ENCODE measurements at places on chromosomes 1 and 21.

- no peak for DNase-seq
Observed at GRCh38 chr1:60699325-60699724, 383.0 kb upstream of the NFIA start.

- no peak for DNase-seq
Observed at GRCh38 chr1:240464099-240464498, 147.9 kb downstream of the GREM2 start.

GRCh38 chr1:19454265-19455146 is 30.8 kb downstream of the CAPZB start:
- DNase-seq, result no peak

DNA sequence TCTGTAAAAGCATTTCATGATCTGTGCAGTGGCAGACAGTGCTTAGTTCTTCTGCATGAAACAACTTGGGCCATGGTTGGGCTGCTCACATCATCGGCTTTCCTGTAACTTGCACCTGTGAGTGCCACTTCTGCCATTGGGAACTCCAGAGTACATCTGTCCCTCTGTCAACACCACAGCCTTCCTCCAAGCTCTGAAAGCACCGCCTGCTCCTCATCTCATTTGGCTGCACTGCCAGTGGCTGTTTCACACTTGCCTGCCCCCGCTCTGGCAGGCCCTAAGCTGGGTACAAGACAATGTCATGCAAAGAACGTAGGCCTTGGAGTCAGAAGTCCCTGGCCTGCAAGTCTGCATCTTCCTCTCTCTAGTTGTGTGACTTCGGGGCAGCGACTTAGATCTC is 46.4 kb downstream of the DDX20 start:
- DNase-seq, result no peak

DNA sequence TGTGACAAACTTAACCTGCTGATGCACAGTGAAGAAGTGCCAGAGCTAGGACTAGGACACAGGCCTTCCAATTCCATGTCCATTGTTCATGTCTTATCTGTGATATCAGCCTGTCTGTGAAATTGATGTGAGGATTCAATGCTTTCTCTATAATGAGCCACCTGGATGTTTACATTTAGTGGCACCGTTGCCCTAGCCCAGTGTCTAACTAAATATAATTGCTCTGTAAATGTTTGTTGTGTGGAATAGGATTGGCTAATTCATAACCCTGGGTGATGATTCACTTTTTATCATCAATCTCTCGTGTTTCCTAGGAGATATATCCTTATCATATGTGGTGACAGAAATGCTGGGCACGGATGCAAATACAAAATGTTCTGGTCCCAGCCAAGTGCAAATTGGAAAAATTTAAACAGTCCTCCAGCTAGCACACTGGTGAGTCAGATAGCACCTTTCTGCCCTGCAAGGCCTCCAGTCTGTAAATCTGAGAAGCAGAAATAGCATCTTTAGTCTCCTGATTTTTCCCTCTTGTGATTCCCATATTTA is 46.9 kb upstream of the GNG12 start:
- no peak for DNase-seq

GRCh38 chr1:228175316-228176023 is 9.9 kb downstream of the IBA57 start:
- no peak for DNase-seq

DNA sequence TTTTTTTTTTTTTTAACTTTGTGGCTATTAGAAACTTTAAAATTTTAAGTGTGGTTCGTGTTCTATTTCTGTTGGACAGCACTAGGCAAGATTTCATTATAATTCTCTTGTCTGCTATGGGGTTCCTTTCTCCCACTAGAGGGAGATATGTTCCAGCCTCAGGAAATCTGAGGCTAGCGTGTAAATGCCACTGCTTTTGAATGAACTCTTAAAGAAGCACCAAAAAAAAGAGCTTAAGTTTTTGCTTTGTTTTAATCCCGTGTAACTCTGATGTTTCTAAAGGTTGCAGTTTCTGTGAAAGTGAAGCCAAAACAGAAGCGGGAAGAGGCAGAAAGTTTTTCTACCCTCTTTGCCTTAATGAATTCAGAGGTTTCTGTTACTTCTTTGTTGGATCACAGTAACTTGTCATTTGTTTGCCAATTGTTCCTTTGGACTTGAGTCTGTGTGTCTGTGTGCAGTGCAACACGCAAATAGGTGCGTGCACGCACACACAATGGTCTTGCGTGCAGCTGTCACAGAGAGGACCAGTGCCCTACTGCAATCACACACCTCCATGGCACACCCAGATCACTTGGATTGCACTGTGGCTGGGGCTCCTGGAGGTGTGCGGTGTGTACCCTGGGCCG is 32.3 kb downstream of the HHAT start:
- DNase-seq, result no peak

DNA sequence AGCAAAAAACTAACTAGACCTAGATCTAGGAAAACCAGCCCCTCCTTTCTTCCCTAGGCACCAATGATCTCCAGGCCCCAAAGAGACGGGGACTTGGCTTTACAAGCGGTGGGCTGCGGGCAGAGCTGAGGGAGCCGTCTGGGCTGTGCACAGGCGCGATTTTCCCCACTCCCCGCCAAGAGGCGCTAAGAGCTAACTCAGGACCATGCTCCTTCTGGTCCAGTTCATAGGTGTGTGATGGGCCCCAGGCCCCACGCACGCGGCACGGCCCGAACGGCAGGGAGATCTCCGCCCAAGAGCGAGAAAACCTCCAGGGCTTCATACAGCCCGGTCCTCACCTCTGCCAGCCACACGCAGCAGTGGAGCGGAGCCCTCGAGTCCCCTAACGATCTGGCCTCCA is 7.5 kb upstream of the GPR153 start:
- DNase-seq, result no peak

- no peak for DNase-seq
Observed at GRCh38 chr1:200917291-200917817, 22.7 kb downstream of the INAVA start.

- no peak for DNase-seq
Observed at GRCh38 chr1:172726740-172727139, 67.8 kb downstream of the FASLG start.

DNA sequence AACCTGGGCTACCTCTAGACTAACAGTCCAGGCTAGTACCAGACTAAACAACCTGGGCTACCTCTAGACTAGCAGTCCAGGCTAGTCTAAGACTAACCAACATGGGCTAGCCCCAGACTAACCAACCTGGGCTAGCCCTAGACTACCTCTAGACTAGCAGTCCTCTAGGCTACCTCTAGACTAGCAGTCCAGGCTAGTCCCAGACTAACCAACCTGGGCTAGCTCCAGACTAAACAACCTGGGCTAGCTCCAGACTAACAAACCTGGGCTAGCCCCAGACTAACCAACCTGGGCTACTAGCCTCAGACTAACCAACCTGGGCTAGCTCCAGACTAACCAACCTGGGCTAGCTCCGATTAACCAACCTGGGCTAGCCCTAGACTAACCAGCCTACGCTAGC is 2.0 kb downstream of the TFF2 start:
- no peak for DNase-seq

- DNase-seq, result no peak
Observed at GRCh38 chr1:207040181-207040533, 7.6 kb upstream of the C1orf116 start.

DNA sequence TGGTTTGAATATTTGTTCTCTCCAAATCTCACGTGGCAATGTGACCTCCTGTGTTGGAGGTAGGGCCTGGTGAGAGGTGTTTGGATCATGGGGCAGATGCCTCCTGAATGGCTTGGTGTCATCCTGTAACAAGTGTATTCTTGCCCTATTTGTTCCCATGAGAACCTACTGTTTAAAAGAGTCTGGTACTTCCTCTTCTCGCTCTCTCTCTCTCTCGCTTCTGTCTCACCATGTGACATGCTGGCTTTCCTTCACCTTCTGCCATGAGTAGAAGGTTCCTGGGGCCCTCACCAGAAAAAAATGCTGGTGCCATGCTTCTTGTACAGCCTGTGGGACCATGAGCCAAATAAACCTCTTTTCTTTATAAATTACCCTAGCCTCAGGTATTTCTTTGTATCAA is 8.4 kb upstream of the PAXBP1 start:
- DNase-seq, result no peak

DNA sequence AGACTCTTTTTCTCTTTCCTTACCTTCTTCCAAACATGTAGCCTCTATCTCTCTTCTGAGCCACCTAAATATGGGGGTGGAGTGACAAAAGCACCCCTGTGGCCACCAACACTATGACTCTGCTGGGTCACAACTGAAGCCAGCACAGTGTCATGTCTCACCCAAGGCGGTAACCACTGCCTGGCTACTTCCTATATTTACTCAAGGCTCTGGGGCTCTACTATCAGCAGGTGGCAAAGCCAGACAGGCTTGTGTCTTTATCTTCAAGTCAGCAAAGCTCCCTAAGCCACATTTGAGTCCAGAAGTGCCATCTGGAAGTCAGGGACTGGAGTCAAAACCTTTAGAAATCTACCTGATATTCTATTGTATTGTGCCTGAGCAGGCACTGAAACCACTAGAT is 1515.2 kb downstream of the PLA2G4A start:
- no peak for DNase-seq

GRCh38 chr1:12069623-12070244 is 6.6 kb downstream of the TNFRSF8 start:
- no peak for DNase-seq

- DNase-seq, result no peak
Observed at GRCh38 chr1:101444381-101444780, 207.6 kb downstream of the S1PR1 start.

- no peak for DNase-seq
Observed at GRCh38 chr1:25707280-25708016, 90.9 kb downstream of the MAN1C1 start.

GRCh38 chr1:17030206-17030605 is 18.5 kb upstream of the ATP13A2 start:
- no peak for DNase-seq

GRCh38 chr1:88275259-88275862 is 408.7 kb upstream of the PKN2 start:
- no peak for DNase-seq

DNA sequence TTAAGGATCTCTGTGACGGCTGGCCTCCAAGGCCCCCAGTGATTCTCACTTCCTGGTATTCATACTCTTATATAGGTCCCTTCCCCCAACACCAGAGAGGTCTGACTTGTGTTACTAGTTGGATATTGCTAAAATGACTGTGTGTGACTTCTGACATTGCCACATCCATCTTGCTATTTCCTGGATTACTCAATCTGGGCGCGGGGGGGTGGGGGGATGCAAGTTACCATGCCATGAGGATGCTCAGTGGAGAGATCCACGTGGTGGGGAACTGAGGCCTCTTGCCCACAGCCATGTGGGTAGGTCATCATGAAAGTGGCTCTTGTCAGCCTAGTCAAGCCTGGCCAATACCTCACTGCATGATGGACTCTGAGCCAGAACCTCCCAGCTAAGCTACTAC is 117.0 kb downstream of the UBE2U start:
- no peak for DNase-seq

DNA sequence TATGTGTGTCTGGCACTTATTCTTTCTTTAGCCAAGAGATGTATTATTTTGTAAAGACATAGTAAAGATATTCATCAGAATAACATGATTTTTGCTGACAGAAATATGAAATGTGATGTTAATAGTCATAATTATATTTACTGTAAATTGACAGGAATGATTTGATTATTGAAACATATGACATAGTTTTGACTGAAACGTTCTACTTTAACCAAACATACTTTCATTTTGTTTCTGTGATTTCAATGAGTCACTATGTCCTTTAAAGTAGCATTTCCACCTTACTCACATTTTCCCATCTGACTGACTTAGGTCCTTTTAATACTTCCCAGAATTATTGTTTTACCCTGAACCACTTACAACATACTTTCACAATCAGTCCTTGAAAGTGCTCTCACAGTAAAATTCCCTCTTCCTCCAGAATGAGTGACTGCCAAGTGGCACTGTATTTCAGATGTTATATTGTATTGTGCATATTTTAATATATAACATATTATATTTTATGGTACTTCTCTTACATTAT is 437.9 kb downstream of the NCAM2 start:
- DNase-seq, result no peak

- DNase-seq, result no peak
Observed at GRCh38 chr1:173627269-173627668, 7.9 kb upstream of the TEX50 start.

DNA sequence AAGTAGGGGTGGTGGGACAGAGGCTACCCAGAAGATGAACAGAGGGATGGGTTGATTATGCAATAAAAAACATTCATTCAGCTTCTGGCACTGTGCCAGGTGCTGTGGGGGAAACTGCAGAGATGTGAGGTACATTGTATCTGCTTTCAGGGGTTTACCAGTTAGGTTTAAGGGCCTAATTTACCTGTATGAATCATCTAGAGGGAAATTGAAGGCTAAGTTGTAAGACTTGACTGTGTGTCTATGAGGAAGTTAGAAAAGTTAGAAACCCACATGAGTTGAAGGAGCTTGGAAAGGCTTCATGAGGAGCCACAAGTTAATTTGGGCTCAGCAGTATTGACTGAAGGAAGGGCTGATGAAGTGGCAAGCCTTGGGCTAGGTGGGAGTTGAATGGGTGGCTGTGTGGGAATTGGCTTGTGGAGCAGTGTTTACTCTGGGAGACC is 36.7 kb upstream of the APOBEC4 start:
- no peak for DNase-seq

- no peak for DNase-seq
Observed at GRCh38 chr1:35172022-35172421, 20.9 kb downstream of the SFPQ start.

GRCh38 chr21:15311510-15311909 is 246.7 kb upstream of the NRIP1 start:
- no peak for DNase-seq

DNA sequence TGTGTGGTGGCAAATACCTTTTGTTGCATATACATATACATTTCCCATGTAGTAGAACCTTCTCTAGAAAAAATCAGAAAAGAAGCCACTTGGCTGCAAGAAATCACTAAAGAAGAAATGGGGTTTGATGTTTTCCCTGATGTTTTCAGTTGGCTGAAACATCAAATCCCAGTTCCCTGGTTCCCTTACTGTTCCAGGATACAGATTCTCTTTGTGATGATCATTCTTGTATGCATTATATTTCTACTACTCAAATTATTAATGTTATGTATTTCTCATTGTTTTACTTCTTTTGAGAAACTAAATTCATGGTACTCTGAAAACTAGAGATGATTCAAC is 7.6 kb downstream of the RNU1-2 start:
- no peak for DNase-seq

Measured in stimulated activated CD8-positive, alpha-beta memory T cell treated with anti-CD3 and anti-CD28 coated beads, Interleukin-2, amount 100 ng/mL, for 1 hour (primary cell).